ENCODE measurements at places on chromosomes 2 and 18.

- DNase-seq = no peak
Observed at GRCh38 chr2:205759257-205759656, 77.0 kb downstream of the NRP2 start.

GRCh38 chr2:42569883-42570282 lies 1.5 kb downstream of the MTA3 start:
- no peak for DNase-seq

DNA sequence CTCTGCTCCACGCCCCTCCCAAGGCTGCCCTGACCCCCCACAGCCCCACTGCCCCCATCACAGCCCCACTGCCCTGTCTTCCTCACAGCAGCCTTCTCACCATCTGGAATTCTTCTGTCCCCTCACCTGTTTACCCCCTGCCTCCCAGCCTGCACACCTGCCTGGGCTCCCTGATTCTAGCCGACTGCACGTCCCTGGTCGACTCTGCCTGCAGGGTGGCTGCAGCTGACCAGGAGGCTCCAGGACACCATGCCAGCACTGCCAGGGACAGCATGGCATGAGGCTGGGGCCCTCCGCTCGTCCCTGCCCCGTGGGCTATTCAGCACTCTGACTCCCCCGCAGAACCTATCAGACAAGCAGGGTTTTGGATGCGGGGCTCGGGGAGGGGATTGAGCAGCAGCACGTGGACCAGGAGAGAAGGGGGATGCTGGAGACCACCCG lies 254.1 kb downstream of the HDAC4 start:
- DNase-seq = no peak

GRCh38 chr18:51479736-51480135 lies 282.3 kb upstream of the MEX3C start:
- no peak for DNase-seq

GRCh38 chr2:6764968-6765723 lies 100.6 kb downstream of the CMPK2 start:
- no peak for DNase-seq

DNA sequence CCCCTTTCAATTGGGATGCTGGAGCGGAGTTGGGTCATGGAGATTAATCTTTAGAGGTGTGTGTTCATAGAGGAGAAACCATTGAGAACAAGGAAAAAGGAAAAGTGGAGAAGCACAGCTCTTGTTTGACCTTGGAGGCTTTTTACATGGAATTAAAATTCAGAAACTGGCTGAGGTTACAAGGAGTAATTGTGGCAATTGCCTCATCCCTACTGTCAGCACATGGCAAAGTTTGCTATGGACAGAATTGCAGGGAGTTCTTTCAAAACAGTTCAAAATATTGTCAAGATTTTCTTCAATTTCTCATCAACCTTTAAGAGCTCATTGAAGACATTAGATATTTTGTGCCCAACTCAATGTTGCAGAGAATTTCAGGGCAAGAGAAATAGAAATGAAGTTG lies 232.7 kb downstream of the SLC8A1 start:
- DNase-seq = no peak

GRCh38 chr2:228725031-228725430 lies 543.5 kb upstream of the SPHKAP start:
- DNase-seq = no peak

GRCh38 chr2:48249631-48250473 lies 280.1 kb upstream of the STON1 start:
- DNase-seq = no peak

- DNase-seq = no peak
Observed at GRCh38 chr2:74174909-74175308, 3.8 kb downstream of the MOB1A start.

- DNase-seq = no peak
Observed at GRCh38 chr2:27154488-27154887, 5.7 kb downstream of the TCF23 start.

DNA sequence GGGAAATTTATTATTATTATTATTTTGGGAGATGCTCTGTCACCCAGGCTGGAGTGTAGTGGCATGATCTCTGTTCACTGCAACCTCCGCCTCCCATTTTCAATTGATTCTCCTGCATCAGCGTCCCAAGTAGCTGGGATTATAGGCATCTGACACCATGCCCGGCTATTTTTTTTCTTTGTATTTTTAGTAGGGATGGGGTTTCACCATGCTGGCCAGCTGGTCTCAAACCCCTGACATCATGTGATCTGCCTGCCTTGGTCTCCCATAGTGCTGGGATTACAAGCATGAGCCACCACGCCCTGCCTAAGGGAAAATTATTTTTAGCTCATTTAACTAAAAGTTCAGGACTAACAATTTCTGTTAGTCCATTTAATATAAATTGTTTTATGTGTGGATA lies 109.2 kb upstream of the SESTD1 start:
- no peak for DNase-seq

DNA sequence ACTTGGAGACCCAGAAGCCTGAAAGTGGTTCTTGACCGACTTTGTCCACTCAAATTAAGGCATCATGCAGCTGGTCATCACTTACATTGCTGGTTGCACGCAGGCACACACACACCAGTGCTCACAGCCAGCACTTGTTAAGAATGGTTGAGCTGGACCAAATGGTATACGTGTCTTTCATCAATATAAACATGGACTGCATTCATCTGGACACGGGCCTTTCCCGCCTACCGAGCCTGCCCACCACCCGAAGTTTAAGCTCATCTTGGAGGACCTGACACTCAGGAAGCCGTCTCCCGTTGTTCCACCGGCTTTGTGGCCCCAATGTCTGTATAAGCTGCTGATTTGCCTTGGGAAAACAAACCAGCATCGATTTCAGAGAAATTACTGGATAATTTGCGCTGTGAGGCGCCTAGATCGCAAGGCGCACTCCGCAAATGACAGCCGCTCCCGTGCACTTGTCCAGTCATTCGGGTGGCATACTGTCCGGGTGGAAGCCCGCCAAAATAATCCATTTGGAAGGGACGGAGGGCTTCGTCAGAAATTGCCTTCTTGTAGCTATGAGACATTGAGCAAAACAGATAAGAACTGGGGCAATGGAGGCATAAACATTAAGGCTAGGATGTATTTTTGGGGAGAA lies 40.1 kb upstream of the AKAIN1 start:
- no peak for DNase-seq

- no peak for DNase-seq
Observed at GRCh38 chr2:47422560-47422959, 19.6 kb downstream of the MSH2 start.

Measured in H1 (cell line).